Naive B cell (primary cell): ENCODE measurements at places on chromosomes 3 and 15. TPM values are rescaled to one million over a fixed set of nuclear protein-coding genes. Genes with fewer than 3 reads are reported as not detected.

LRRIQ4 gene
- polyA plus RNA-seq = not detected

SLC2A2 gene
- polyA plus RNA-seq = not detected

DNA sequence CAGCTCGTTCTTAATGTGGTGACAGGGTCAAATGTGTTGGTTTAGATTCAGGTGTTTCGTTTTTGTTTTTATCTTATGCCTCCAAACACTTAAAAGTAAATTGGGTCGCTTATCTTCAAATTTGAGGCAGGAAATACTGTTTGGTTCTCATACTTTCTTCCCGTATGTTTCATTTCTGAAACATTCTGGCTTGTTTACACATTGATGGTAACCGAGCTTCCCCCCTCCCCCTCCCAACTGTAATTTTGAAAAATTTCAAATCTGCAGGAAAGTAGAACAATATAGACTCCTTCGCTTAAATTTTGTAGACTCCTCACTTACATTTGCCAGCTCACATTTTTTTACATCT lies 64.9 kb downstream of the CMTM8 start:
- DNase-seq = no peak

- DNase-seq = no peak
Measured at GRCh38 chr15:101445562-101446517, 43.7 kb downstream of the PCSK6 start.

GRCh38 chr3:106247902-106248684 lies 379.3 kb upstream of the CBLB start:
- DNase-seq = no peak

DNA sequence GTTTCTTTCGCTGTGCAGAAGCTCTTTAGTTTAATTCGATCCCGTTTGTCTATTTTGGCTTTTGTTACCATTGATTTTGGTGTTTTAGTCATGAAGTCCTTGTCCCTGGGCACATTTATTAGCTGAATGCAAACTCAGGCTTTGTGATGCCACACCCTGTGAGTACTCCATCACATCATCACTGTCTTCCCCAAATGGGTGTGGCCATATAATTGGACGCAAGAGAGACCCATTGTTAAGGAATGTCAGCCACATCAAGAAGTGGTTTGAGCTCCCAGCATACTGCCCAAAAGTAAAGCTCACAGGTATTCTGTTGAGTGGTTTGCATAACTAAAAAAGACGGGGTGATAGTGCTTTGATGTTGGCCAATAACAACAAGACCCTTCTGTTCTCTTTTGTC lies 245.7 kb downstream of the SV2B start:
- no peak for DNase-seq

BTLA gene
- 148 TPM for polyA plus RNA-seq
